ENCODE measurements at places on chromosomes 7 and 10. TPM values are rescaled to one million over a fixed set of nuclear protein-coding genes. Genes with fewer than 3 reads are reported as not detected.

- no peaks in the 10 kb centered on the region for H3K4me1 ChIP-seq
- no peak overlapping the region for H3K27ac ChIP-seq
- no peaks in the 10 kb centered on the region for H3K27me3 ChIP-seq
- no peak for DNase-seq
- H3K4me3 ChIP-seq: no peak overlapping the region
These were observed 32.2 kb upstream of the AQP1 start for GRCh38 chr7:30879139-30880124.

DNA sequence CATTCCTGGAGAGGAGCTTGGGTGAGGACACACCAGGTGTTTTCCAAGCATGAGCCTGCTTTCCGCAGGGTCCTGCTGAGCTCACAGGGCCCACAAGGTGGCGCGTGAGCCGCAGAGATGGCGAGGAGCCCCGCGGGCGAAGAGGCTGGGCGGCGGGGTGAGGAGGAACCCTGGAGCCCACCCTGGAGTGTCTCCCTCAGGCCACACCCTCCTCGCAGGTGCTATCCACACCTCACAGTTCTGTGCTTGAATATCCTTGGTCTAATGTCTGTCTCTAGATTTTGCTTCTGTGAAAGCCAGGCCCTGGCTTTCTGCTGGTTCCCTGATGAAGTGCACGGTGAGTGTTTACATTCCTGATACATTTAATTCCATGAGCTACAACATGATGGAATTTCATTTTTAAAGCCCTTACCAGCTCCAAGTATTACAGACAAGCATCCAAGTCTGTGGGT, 433.6 kb downstream of the ACTR3B start:
- no peaks in the 10 kb centered on the region for H3K36me3 ChIP-seq
- 0 out of 2 replicates have a peak, but pooled peaks cover 4% of the 10 kb centered on the region for H3K4me1 ChIP-seq
- no peak overlapping the region for H3K4me3 ChIP-seq
- no peak overlapping the region for H3K27ac ChIP-seq

- no peaks in the 10 kb centered on the region for H3K27me3 ChIP-seq
- H3K27ac ChIP-seq: no peak overlapping the region
- H3K36me3 ChIP-seq: no peaks in the 10 kb centered on the region
- peak; percentile 76 for DNase-seq
- H3K4me3 ChIP-seq: no peak overlapping the region
- H3K4me1 ChIP-seq: peaks cover 34% of the 10 kb centered on the region
These were observed 1.9 kb upstream of the STX1A start for GRCh38 chr7:73721377-73721817.

- no peaks in the 10 kb centered on the region for H3K36me3 ChIP-seq
- no peak for DNase-seq
- H3K4me1 ChIP-seq: no peaks in the 10 kb centered on the region
- no peak overlapping the region for H3K4me3 ChIP-seq
- no peak overlapping the region for H3K27ac ChIP-seq
These were observed 25.8 kb downstream of the DENND10 start for GRCh38 chr10:119129721-119130120.

DNA sequence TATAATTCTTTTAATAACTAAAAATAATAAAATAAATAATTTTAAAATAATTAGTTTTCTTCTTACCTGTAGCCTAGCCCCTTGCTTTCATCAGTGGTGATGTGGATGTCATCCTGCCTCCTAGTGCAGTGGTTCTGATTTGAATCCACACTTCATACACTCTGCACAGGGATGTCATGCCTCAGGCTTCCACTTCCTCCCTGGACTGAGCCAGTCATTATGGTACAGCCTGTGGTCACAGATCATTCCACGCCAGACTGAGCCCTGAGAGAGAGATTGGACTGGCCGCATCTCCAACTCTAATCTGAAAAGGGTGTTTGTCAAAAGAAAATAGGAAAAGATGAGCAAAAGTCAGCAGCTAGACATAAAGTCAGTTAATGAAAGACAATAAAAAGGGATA, 436.2 kb upstream of the IGFBP3 start:
- no peak overlapping the region for H3K27ac ChIP-seq
- no peak for DNase-seq
- H3K4me3 ChIP-seq: no peak overlapping the region
- H3K4me1 ChIP-seq: peaks cover under 1% of the 10 kb centered on the region
- no peaks in the 10 kb centered on the region for H3K36me3 ChIP-seq

DNA sequence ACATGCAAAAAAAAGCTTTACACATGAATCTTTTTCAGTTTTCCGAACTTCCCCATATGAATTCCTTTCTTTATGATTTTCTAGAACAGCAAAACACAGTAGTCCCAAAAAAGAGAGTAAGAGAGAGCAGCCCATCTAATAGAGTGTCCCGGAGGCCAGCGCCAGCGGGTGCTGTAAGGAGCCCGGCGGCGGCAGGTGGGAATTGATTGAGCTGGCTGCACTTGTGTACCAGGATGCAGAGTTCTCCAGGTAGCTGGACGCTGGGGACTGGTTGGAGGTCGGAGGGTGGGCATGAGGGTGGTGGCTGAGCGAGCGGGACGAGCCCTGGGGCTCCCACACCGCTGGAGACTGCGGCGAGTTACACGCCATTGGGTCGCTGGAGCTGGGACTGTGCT, 4.0 kb downstream of the DLX5 start:
- no peaks in the 10 kb centered on the region for H3K36me3 ChIP-seq
- H3K4me1 ChIP-seq: no peaks in the 10 kb centered on the region
- H3K27me3 ChIP-seq: peaks cover 18% of the 10 kb centered on the region

- no peaks in the 10 kb centered on the region for H3K27me3 ChIP-seq
- H3K4me3 ChIP-seq: no peak overlapping the region
- no peaks in the 10 kb centered on the region for H3K36me3 ChIP-seq
- no peak overlapping the region for H3K27ac ChIP-seq
These were observed 87.6 kb upstream of the ATP6V0A4 start for GRCh38 chr7:138885383-138886147.

GRCh38 chr7:5431560-5432015, 8.0 kb upstream of the TNRC18 start:
- H3K4me3 ChIP-seq: no peak overlapping the region
- peaks cover 7% of the 10 kb centered on the region for H3K4me1 ChIP-seq
- H3K27me3 ChIP-seq: no peaks in the 10 kb centered on the region

DNA sequence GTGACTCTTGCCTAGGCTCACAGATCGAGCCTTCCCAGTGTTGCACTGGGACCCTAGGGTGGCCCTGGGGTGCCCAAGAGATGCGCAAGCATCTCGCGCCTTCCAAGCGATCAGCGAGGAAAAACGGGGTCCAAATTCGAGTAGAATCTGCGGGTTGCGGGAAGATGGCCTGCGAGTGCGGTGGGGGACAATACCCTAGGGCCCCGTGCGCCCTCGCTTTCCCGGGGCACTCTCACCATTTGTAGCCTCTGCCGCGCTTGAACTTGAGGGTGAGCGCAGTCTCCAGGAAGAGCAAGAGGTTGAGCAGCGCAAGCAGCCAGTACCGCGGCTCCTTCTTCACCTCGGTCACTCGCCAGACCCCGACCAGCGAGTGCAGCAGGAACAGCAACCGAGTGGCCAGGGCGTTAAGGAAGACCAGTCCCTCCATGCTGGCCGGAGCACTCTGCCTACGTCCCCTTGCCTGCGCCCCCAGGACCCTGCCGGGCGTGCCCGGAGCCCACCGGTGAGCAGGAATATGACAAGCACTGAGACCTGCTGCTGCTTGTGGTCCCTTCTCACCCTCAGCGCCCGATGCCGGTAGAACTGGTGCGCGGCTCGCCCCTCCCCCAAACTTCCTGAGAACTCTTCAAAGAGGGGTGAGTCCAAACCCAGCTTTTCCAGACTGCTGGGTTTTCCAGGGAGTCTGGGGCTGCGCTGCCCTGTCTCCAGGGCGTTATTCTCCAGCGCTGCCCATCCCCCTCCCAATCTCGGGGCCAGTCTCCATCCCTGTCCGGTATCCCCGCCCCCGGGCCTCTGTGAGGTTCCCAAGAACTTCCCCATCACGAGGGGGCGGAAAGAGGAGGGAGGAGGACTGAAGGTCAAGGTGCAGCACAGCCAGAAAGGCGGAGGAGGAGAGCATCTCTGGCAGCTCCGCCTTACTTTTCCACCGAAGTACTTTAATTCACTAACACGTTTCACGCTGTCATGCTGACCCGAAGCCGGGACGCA, at the start of gene TMEM26:
Gene TMEM26 (minus strand): TSS at position 727 of the 987 bp plus-strand sequence. CDS start 300 bp downstream, at position 427.
- H3K36me3 ChIP-seq: no peaks in the 10 kb centered on the region
- H3K4me1 ChIP-seq: no peaks in the 10 kb centered on the region
- no peaks in the 10 kb centered on the region for H3K27me3 ChIP-seq
- H3K4me3 ChIP-seq: no peak within 1 kb of the TSS
- no peak within 1 kb of the TSS for H3K27ac ChIP-seq

- H3K36me3 ChIP-seq: peaks cover 41% of the 10 kb centered on the region
- no peak overlapping the region for H3K4me3 ChIP-seq
- no peak for DNase-seq
- H3K27me3 ChIP-seq: no peaks in the 10 kb centered on the region
These were observed 10.1 kb downstream of the BUB3 start for GRCh38 chr10:123164319-123164718.

DNA sequence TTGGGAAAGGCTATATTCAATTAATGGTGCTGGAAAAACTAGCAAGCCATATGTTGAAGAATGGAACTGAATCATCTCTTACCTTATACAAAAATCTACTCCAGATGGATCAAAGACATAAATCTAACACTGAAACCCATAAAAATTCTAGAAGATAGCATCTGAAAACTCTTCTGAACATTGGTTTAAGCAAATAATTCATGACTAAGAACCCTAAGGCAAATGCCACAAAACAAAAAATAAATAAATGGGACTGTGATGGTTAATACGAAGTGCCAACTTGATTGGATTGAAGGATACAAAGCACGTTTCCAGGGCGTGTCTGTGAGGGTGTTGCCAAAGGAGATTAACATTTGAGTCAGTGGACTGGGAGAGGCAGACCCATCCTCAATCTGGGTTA, 1130.0 kb downstream of the DNAJB9 start:
- DNase-seq: no peak
- no peaks in the 10 kb centered on the region for H3K4me1 ChIP-seq
- H3K27ac ChIP-seq: no peak overlapping the region
- H3K4me3 ChIP-seq: no peak overlapping the region

DNA sequence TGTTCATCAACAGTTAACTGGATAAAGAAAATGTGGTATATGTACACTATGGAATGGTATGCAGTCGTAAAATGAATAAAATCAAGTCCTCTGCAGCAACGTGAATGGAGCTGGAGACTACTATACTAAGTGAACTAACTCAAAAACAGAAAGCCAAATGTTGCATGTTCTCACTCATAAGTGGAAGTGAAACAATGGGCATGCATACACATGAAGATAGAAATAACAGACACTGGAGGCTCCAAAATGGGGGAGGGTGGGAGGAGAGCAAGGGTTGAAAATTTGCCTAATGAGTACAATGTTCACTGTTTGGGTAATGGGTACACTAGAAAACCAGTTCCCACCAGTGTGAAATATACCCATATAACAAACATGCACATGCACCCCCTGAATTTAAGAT, 179.5 kb downstream of the ZWINT start:
- H3K4me1 ChIP-seq: no peaks in the 10 kb centered on the region
- no peaks in the 10 kb centered on the region for H3K36me3 ChIP-seq

- no peak for DNase-seq
- H3K4me1 ChIP-seq: no peaks in the 10 kb centered on the region
- H3K4me3 ChIP-seq: no peak overlapping the region
- no peaks in the 10 kb centered on the region for H3K27me3 ChIP-seq
- no peak overlapping the region for H3K27ac ChIP-seq
These were observed 84.3 kb downstream of the LANCL2 start for GRCh38 chr7:55449205-55449991.

DNA sequence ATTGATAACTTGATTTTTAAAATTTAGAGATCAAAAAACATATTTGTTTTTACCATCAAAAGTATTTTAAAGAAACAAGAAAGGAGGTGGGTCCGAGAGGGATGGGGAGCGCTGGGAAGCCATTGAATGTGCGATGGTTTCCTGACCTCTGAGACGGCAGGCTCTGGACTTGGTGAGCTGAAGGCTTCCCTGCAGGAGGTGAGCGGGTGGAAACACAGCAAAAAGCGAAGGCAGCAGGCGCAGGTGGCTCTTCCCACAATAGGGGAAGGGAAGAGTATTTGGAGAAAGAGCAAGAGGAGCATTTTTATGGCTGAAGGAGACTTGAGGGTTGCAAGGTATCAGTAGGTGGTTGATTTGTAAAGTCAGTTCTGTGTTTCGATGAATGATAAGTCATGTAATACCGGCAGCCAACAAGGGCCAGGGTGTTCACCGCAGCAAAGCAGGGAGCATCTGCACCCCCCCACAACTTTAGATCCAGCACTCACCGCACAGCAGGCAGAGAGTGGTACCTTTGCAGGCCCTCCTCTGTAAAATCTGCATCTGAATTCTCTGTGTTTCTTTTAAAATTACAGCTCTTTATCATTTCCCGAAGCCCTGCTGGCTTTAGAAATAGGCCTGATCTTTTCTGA, 10.5 kb downstream of the C10orf53 start:
- no peaks in the 10 kb centered on the region for H3K4me1 ChIP-seq
- no peak overlapping the region for H3K4me3 ChIP-seq
- no peaks in the 10 kb centered on the region for H3K36me3 ChIP-seq
- H3K27ac ChIP-seq: no peak overlapping the region

- no peaks in the 10 kb centered on the region for H3K36me3 ChIP-seq
- peaks cover 15% of the 10 kb centered on the region for H3K27me3 ChIP-seq
- DNase-seq: no peak
- H3K27ac ChIP-seq: no peak overlapping the region
- no peaks in the 10 kb centered on the region for H3K4me1 ChIP-seq
These were observed 287.5 kb downstream of the GRID1 start for GRCh38 chr10:86079088-86079487.

DNA sequence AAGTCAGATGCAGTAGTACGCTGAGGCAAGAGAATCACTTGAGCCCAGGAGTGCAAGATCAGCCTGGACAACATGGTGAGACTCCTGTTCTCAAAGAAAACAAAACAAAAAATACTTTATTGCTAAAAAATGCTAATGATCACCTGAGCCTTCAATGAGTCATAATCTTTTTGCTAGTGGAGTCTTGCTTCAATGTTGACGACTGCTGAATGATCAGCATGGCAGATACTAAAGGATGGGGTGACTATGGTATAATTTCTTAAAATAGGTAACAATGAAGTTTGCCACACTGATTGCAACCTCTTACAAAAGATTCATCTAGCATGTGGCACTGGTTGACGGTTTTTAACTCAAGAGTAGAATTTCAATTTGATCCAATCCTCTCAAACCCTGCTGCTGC, 22.3 kb downstream of the NANOS1 start:
- DNase-seq: no peak
- H3K27ac ChIP-seq: no peak overlapping the region
- no peaks in the 10 kb centered on the region for H3K27me3 ChIP-seq
- peaks cover 35% of the 10 kb centered on the region for H3K36me3 ChIP-seq
- no peaks in the 10 kb centered on the region for H3K4me1 ChIP-seq
- H3K4me3 ChIP-seq: no peak overlapping the region

DNA sequence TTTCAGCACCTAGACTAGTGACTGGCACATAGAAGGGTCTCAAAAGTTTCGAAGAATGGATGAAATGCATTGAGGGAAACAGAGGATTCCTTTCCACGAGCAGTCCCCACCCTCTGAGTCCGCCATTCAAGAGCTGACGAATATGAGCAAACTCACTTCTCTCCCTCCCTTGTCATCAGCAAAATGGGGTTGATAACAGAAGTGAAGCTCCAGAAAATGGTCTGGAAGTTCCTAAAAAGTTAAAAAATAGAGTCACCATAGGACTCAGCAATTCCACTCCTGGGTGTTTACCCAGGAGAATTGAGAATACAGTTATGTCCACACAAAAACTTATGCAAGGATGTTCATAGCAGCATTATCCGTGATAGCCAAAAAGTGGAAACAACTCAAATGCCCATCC, 25.0 kb upstream of the SRGN start:
- H3K4me3 ChIP-seq: peak overlapping the region; percentile 55
- H3K36me3 ChIP-seq: no peaks in the 10 kb centered on the region
- no peaks in the 10 kb centered on the region for H3K27me3 ChIP-seq
- DNase-seq: no peak

The SEMA3E gene
- total RNA-seq: 2.1 TPM

The SFRP5 gene
- not detected for total RNA-seq

The ACTL6B gene
- not detected for total RNA-seq

The ADAMTS14 gene
- total RNA-seq: 2.7 TPM

The CYP3A5 gene
- 3.2 TPM for total RNA-seq

The ZNF33A gene
- total RNA-seq: 19.5 TPM

All from PC-9 (cell line).